ENCODE measurements at places on chromosomes 12 and 14.

DNA sequence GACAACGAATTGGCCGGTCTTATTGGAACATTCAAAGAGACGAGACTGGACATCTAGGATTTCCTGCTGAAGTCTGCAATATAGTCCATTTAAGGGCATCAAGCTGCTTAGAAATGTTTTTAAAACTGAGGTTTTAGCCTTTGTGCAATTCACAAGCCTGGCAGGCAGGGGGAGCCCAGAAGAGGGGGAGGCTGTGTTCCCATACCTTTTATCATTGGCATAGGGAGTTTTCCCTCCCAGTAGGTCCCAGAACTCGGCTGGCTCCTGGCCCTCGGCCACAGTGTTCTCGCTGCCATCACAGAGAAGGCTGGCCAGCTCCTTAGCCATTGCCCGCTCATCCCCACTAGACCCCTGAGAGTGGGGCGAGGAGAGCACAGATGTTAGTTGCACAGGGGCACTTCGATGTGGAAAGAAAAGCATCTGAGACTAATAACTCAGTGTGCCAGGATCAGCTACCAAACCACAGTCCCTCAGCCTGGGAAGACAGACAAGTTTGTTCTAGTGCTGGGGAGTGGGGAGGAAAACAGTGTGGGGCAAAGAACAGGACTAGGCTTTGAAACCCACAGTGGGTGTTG, 15.1 kb downstream of the AVIL start:
- DNase-seq, result peak; percentile 73

GRCh38 chr14:75578102-75578785, at the start of gene FLVCR2:
TSS of gene FLVCR2 (plus strand) at chr14:75578620. CDS start at chr14:75578973, 353 bp downstream.
- peak; percentile 90 for DNase-seq

GRCh38 chr12:45285717-45286116, 69.8 kb downstream of the ANO6 start:
- no peak for DNase-seq

DNA sequence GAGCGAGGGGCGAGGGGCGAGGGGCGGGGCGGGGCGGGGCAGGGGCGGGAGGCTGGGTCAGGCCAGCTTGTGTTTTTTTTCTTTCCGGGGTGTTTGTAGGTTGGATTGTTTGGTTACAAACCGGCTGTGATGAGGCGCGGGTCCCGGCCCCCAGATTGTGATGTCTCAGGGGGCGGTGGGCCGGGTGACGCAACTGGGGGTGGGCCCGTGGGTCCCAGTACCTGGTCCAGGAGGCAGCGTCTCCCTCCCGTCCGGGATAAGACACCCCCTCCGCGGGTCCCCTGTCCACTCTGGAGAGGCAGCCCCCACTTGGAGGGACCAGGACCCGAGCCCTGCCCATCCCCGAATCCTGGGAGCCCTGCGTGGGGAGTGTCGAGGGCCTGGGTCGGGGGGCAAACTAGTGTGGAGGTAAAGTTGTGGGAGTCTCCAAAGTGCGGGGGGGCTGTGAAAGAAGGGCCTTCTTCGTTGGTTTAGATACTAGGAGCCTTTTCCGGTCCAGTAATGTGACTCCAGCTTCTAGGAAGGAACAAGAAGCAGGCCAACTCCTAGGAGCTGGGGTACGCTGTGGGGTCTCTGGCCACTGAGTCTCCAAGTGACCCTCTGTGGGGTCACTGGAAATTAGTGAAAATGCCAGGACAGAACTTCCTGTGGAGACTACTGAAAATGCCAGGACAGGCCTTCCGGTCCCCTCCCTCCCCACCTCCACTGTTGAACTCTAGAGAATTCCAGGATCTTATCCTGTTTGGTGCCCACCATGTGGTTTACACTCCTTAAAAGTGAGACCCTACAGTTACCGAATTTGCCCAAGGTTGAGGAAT, 579 bp upstream of the CLMN start:
- DNase-seq, result no peak

DNA sequence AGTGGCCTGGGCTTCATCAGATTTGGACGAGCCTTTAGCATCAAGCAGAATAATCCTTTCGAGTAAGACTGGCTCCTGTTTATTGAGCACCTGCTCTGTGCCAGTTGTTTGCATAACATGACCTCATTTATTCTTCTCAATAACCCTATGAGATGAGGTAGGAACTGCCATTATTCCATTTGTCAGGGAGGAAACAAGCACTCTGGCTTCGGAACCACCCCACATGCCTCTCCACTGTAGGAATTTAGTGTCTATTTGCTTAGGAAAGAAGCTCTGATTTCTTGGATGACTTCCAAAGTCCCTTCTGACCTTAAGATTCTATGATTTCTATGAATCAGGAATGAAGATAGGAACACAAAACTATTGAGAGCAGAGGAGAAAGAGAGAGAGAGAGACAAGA, 11.0 kb downstream of the SAMD4A start:
- peak; percentile 63 for DNase-seq

DNA sequence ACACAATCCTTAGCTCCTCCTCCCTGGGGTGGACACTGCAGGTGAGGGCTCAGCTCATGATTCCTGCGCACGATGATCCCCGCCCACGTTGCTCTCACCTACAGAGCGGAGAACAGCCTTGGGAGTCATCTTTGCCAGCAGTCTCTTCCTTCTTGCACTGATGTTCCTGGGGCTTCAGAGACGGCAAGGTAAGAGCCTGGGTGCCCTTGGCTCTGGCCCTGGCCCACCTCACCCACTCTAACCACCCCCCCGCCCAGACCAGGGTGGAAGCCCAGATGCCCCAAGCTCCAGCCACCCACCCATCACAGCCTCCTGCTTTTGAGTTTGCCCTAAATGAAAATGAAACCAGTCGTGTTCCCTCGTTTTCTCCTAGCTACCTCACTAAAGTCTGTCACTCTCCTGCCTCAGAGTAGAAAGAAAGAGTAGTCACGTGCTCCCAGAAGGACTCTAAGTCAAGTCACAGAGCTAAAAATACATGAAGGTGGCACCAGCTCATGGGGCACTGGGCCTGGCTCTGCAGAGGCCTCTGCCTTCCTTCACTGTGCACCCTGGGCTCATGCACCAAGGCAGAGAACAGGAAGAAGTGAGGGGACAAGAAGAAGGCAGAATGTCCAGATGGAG, 9.0 kb downstream of the TAPBPL start:
- no peak for DNase-seq

DNA sequence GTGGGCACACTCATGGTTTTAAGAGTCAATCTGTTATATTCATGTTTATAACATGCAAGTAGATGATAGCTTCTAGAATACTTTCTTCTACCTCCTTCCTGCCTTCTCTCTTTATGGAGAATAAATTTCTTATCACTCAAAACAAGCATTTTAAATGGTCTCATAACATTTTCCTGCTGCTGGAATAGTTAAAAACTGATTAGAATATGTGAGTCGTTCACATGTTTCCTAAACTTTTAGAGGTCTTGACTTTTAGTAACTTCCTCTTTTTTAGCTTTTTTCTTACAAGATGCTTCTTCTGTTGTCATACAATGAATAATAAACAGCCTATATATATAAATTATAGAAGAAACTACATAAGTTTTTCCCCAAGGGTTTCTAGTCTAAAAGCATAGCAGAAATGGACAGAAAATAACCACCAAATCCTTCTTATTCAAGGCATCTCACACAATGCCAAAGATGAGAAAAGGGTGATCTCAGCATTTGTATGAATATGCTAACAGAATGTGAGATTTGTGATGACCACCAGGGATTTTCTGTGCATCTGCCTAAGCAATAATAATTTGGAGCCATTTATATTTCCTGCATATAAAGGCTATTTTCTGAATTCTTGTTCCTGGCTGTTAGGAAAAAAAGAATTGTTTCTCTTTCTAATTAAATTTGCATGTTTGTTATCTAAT, 127.8 kb downstream of the DAAM1 start:
- no peak for DNase-seq

GRCh38 chr14:98743536-98743935, 528.5 kb downstream of the BCL11B start:
- DNase-seq, result no peak

DNA sequence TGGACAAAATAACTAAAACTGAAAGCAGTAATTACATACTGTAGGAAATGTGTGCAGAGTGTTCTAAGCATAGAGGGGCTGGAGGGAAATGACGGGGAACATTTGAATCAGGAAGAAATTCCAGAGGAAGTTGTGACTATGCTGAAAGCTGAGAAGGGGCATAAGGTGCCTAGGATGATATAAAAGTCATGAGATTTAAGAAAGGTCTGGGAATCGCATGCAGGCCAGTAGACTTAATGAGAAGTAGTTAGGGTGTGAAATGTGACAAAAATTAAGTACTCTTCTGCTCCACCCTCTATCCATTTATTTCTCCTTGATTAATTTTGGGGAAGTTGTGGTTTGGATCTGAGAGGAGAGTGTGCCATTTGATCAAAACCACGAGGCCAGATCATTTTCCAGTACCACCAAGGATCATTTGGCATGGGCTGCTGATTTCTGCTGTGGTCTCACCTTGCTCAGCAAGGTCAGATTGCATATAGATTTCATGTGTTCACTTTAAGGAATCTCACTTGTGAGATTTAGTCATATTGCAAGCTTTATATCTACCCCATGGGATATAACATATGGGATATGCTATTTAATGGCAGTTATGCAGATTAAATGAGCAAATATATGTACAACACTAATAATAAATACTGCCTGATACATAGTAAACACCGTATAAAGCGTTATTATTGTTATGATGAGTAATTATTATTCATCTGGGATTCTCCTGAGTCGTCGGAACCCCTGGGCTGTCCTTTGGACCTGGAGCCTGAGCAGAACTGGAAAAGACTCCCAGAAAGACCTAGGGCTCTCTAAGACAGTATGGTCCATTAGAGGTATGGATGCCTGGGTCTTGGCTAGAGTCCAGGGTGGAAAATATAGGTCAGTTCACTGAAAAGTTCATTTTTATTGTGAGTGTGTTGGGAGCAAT, 72.3 kb downstream of the SRGAP1 start:
- no peak for DNase-seq

DNA sequence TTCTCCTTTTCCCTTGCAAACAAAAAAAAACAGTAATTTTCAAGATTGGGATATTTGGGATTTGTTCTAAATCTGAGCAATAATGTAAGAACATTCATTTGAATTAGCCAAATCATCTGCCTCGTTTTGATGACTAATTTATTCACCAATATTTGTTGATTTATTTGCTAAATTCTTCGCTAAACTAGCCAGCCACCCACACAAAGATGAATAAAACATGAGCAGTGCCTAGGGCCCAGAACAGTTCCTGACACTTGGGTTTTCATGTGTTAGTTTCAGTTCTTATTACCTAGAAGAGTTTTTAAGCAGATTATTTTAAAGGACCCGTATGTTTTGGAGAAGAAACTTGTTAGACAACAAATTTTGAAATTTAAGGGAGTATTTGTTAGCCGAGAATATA, 1.4 kb downstream of the ETNK1 start:
- DNase-seq, result no peak

DNA sequence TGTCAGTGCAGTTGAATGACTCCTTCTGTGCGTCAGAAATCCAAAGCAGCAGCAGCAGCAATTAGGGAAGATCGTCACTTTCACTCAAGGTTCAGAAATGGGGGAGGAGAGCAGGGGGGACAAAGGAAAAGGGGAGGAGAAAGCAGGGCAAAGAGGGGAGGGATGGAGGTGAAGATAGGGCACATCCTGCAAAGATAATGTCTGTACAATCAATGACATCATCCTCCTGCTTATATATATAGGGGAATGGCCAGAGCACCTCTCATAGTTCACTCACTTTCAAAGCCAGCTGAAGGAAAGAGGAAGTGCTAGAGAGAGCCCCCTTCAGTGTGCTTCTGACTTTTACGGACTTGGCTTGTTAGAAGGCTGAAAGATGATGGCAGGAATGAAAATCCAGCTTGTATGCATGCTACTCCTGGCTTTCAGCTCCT, at the start of gene NTS:
TSS of gene NTS (plus strand) at position 265 of the 431 bp plus-strand sequence. CDS start at position 374, 109 bp downstream.
- no peak for DNase-seq

GRCh38 chr12:67826148-67826547, 163.1 kb upstream of the IFNG-AS1 start:
- no peak for DNase-seq

DNA sequence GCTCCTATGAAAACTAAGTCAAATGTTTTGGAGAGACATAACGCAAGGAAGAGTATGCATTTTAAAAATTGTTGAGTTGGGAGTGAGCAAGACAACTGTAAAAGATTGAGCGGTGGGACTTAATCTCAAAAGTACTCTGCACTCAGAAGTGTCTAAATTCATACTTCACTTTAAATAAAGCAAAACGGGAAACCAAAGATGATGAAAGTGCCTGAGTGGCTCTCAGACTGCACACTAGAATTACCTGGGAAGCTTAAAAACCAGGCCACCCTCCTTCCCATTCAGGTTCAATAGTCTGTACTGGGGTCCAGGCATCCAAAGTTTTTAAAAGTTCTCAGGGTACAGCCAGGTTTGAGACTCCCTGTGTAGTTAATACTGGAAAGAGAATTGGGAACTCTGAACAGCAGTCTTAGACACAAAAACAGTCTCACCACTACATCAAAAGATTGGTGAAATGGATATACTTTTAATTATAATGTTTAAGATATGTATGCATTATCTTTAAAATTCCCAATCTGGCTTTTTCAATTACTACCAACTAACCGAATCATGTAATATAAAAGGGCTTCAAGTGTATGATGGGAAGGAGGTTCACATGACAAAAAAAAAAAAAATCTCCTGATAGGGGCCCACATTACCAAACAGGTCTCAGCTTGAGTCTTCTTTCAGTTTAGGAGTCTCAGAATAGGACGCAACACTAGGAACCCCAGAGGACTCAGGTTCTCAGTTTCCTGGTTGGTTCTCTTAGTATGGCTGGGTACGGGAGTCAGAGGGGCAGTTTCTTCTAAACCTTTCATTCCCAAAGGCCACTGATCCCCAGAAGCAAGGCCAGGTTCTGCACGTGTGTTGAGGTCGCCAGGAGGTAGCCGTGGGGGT, 1.0 kb downstream of the HOMEZ start:
- no peak for DNase-seq

- DNase-seq, result no peak
Observed at GRCh38 chr14:98684468-98684867, 587.5 kb downstream of the BCL11B start.

DNA sequence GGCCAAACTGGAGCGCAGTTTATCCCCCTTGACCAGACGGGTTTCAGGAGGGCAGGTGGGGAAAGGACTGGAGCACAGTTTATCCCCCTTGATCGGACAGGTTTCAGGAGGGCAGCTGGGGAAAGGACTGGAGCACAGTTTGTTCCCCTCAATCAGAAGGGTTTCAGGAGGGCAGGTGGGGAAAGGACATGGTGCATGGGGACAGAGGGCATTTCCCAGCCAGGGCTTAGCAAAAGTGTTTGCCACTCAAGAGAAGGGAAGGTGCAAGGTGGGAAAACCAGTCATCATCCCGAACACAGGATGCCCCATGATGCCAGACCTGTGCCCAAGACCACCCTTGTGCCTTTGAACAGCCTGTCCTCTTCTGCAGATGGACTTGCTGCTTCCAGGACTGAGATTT, 54.7 kb downstream of the SPTB start:
- DNase-seq, result no peak

GRCh38 chr12:44876544-44877410, 662 bp upstream of the NELL2 start:
- peak; percentile 62 for DNase-seq

DNA sequence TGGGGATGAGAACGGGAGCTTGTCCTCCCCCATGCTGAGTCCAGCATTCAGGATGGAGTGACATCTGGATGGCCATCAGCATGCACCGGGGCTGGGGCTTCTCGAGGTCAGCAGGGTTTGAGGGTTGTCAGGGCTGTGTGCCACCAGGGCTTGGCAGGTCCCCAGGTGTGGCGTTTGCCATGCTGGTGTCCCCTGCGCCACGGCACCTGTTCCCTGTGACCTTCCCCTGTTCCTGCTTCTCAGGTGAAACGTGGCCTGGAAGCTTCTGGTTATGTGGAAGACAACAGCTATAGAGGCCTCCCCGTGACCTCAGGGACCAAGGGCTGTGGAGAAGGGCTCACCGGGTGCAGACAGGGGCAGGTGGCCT, 152.4 kb downstream of the KIF26A start:
- DNase-seq, result no peak

GRCh38 chr14:90384543-90384911, 12.3 kb upstream of the CALM1 start:
- no peak for DNase-seq

Measured in T47D (cell line).